ENCODE measurements at places on chromosomes 4 and X.

- no peak for DNase-seq
Measured at GRCh38 chr4:132384709-132385108, 764.4 kb upstream of the PCDH10 start.

DNA sequence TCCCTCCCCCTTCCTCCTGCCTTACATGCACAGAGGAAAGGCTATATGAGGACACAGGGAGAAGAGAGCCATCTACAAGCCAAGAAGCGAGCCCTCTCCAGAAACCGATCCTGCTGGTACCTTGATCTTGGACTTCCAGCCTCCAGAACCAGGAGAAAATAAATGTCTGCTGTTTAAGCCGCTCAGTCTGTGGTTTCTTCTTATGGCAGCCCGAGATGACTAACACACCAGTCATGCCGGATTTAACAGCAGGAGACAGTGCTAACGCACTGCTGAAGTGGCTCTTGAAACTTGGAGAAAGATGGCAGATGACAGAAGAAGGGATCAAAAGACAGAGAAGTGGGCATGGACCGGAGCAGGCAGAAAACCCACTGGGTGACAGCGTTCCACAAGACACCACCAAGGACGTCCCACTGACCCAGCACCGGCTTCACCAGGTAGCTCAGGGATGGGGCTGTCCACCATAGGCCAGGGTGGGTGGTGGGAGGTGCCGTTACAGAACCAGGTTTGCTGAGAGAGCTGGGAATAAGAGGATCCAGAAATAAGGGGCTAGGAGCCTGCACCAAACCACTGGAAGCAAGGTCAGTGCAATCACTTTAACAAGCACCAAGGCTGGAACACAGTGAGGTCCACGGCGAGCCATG lies 6.2 kb upstream of the MAN2B2 start:
- peak; percentile 7 for DNase-seq

DNA sequence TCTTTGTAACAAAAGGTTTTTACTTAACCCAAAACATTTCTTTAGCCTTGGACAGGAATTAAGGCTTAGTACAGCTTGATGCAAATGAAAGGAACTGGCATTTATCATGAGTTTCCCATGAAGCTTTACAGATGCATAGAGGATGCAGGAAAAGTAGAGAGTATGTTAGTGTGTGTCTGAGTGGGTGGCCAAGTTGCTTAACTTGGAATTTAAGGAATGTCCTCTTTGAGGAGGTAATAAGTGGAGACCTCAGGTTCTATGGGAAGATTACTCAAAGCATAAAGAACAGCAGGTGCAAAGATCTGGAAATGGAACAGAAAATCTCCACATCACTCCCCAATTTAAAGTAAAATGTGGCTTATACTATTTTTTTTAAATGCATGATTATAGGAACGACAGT lies 457.9 kb downstream of the KCNIP4 start:
- no peak for DNase-seq

- DNase-seq: no peak
Measured at GRCh38 chr4:3330707-3331106, 37.9 kb downstream of the RGS12 start.

DNA sequence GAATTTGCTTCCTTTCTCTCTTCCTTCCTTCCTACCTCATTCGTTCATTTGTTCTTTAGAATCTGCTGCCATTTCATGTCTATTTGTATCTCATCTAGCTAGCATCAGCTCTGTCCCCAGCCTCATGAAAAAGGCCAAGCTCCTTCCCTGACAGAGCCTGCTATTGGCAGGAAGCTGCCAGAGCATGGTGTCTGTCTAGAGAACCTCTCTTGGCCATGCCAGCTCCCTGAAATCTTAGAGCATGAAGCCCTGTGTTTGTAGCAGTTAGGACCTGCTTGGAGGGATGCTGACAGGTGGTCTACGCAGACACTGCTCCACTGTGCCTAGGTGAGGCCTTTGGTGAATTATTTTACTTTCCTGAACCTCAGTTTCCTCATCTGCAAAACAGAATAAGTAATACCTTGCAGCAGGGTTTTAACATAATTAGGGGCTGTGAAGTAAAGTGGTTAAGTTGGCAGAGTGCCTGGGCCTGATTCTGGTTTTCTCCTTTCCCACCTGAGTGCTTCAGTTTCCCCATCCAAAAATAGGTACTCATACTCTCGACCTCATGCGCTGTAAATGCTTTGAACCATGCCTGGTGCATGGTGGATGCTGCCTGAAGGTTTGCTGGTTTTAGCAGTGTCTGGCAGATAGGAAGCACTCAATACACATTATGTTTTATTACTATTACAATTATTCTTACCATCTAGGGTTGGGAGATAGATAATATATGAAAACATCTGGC lies 4.7 kb downstream of the PTTG2 start:
- DNase-seq: no peak

DNA sequence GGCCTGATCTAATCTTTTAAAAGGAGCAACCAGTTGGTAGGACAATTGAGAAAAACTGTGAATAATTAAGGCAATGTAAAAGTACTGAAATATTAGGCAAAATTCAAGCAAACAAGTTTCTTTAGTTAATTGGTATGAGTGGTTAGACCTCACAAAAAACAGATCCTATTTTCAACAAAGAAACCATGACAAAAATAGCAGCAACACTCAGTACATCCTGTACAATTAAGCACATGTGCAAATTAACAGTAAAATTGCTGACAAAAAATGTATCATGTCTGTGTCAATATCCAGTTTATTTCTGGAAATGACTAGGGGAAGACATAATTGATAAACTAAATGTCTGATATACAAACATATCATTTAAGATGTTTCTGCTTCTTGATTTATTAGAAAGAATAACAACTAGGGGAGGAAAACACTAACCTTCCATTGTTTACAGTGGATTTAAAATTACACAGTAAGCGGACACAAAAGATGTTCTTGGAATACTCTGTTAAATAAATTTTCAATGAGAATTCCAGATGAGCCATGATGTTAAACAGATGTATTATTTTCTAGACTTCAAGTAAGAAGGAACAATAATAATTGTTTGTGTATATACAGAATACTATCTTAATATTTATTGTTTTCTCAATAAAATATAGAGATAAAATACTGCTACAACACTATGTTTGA lies 638.9 kb downstream of the SPRY1 start:
- DNase-seq: no peak
